Aortic smooth muscle cell (primary cell): ENCODE measurements at places on chromosomes 7 and 10. TPM values are rescaled to one million over a fixed set of nuclear protein-coding genes. Genes with fewer than 3 reads are reported as not detected.

The KLLN gene
- total RNA-seq, result 0.40 and 0.56 TPM in 2 replicates

The IL15RA gene
- 5.7 and 7.3 TPM in 2 replicates for total RNA-seq

The NEUROG3 gene
- not detected in 2 replicates for total RNA-seq

The CXCL12 gene
- 814 and 1,285 TPM in 2 replicates for total RNA-seq

The ARHGEF5 gene
- total RNA-seq, result 2.0 TPM in 2 replicates

The PAX4 gene
- not detected in 2 replicates for total RNA-seq
